Activated naive CD4-positive, alpha-beta T cell treated with anti-CD3 and anti-CD28 coated beads, Interleukin-2, amount 50 U/mL, for 72 hours (primary cell): ENCODE measurements at places on chromosomes 4 and X.
A peak's percentile ranks its signal among the peaks of the same experiment; 100 is the strongest.

DNA sequence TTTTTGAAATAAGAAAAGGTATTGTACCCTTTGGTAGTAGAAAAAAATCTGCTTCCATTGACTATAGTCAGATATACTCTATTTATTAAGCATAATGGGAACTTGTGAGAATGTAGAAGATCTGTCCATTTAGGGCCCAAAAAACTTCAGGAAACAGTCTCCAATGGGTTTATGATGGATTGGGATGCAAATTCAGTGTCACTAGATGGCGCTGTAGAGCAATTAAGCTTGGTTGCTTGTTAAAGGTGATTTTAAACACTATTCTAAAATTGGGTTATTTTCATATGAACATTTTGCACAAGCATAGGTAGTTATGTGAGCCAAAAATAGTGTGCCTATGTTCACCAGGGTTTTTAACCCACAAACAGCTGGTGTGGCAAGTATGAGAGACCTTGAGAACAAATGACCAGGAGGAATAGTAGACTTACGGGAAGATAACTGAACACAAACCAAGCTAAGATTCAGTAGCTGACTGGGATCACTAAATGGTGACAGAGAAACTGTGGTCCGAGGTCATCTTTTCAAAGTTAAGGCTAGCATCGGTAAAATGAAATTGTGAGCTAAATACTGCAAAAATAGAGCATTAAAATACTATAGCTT lies 80.3 kb upstream of the LSM6 start:
- no peak for DNase-seq

DNA sequence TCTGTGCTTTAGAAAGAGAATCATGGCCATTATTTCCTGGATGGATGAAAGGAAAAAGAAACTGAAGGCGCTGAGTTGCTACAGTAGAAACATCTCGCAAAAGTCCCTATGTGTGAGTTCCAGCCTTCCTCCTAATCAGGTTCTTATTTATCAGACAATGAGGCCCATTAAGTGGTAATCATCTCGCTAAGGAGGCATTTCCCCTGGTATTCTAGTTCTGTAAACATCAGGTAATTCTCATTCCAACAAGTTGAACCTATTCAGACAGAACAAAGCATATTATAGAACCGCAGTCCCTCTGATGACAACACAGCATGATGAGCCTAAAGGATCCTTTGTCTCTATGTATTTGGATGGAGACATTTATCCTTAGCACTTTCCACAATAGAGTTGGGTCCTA lies 205.7 kb upstream of the MAOA start:
- DNase-seq: no peak

DNA sequence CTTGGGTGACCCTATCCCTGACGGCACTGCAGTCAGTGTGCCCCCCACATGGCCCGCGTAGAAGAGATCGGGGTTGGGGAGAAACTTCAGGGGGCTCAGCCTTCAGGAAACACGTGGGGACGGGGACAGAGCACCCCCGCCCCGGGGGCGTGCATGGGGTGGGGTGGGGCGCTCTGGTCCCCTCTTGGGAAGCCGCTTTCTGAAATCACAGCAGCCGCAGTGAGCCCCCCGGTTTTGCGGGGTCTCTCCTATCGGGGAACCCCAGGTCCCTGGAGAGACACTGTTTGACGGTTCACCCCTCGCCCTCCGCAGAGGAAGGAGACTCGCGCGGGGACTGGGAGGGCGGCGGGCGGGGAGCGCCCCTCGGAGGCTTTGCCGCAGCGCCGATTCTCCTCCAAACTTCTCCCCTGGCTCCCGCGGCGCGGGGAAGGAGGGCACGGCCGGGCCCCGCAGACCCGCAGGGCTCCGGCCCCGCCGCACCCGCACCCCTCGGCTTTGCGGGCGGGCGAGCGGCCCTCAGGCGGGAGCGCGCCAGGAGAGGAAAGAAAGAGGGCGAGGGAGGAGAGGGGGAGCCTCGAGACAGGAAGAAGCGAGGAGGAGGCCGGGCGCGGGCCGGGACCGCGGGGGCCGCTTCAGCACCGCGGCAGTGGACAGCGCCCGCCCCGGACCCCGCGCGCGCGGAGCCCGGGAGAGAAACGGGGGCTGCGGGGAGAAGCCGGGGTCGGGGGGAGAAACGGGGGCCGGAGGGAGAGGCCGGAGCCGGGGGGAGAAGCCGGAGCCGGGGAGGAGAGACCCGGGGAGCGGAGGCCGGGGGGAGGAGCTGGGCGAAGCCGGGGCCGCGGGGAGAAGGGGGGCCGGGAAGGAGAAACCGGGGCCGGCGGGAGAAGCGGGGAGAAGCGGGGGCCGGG lies 612 bp downstream of the CPLX1 start:
- peak; percentile 36 for DNase-seq

- no peak for DNase-seq
These were observed 30.9 kb upstream of the INTS6L start for GRCh38 chrX:135489542-135489941.

- DNase-seq: no peak
These were observed 27.8 kb upstream of the SLC2A9 start for GRCh38 chr4:10048941-10049697.

DNA sequence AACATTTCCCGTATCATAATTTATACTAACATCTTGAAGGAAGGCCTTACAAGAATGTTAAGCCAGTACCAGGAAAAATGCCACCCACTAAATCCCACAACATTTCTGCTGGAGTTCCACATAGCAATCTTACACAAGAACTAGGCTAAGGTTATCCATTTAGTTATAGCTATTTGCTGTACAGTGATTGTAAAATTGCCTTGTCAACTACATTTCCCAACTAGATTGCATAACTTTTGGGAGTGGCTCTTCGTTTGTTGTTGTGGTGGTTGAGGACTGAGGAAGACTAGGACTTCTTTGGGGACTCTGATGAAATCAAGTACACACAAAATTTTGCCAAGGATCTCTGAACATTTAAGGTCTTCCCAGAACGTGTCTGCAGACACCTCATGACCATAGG lies 8.0 kb downstream of the IBSP start:
- DNase-seq: no peak
